ENCODE measurements at places on chromosomes 3 and 15. TPM values are rescaled to one million over a fixed set of nuclear protein-coding genes. Genes with fewer than 3 reads are reported as not detected.

Gene PROS1
- total RNA-seq: 1.3 TPM

Gene MESD
- 29.1 TPM for total RNA-seq

Gene IL5RA
- total RNA-seq: not detected

Gene TJP1
- 140 TPM for total RNA-seq

Gene SLC25A36
- total RNA-seq: 70.0 TPM

Gene NANOGP8
- total RNA-seq: 91.5 TPM

Gene INKA1
- total RNA-seq: 1.2 TPM

Gene CHRNA5
- 21.6 TPM for total RNA-seq

Gene ACP3
- total RNA-seq: 0.17 TPM

Gene ADAMTS9
- total RNA-seq: 0.46 TPM

Gene GOLGA8T
- 0.53 TPM for total RNA-seq

Gene MNS1
- total RNA-seq: 4.3 TPM

Gene SLC22A13
- not detected for total RNA-seq

Gene SLC12A1
- 0.04 TPM for total RNA-seq

Gene EFCC1
- 0.09 TPM for total RNA-seq

Gene THRB
- 8.6 TPM for total RNA-seq

Gene ITIH1
- total RNA-seq: not detected

Gene KLHL6
- total RNA-seq: not detected

Gene ZNF774
- 2.5 TPM for total RNA-seq

Gene CAMK2N2
- 12.6 TPM for total RNA-seq

Gene KIF7
- 23.4 TPM for total RNA-seq

Gene ATP13A4
- 0.13 TPM for total RNA-seq

Gene CLEC3B
- not detected for total RNA-seq

Gene PDCD7
- 38.1 TPM for total RNA-seq

Gene IL17RB
- 8.3 TPM for total RNA-seq

Gene SH2D7
- not detected for total RNA-seq

Gene C2CD4A
- total RNA-seq: not detected

Gene ADGRG7
- total RNA-seq: not detected

Gene GPR149
- not detected for total RNA-seq

Gene GOLGA8S
- total RNA-seq: 0.07 TPM

Gene CYP1A1
- total RNA-seq: not detected

Gene TAGLN3
- 6.4 TPM for total RNA-seq

Gene KLHL40
- not detected for total RNA-seq

Gene PAK6
- total RNA-seq: 7.4 TPM

Gene PDCD10
- total RNA-seq: 64.3 TPM

Gene PEAK1
- 21.2 TPM for total RNA-seq

Gene IMPG2
- total RNA-seq: 0.02 TPM

Gene DGKG
- not detected for total RNA-seq

Gene ATP2B2
- total RNA-seq: 0.33 TPM

Gene VEPH1
- 7.7 TPM for total RNA-seq

Gene RPL14
- 2,490 TPM for total RNA-seq

Gene MCF2L2
- total RNA-seq: 6.4 TPM

Gene GABRR3
- not detected for total RNA-seq

Gene PP2D1
- not detected for total RNA-seq

Gene GNAI2
- 218 TPM for total RNA-seq

Data from H9 (cell line).